NCI-H526 treated with DMSO at 0.1 percent for 48 hours (cell line): ENCODE measurements at places on chromosomes 4 and X.

- no peak for DNase-seq
These were observed 106.5 kb downstream of the SOWAHB start for GRCh38 chr4:76791479-76791878.

- no peak for DNase-seq
These were observed 2.5 kb upstream of the RXFP1 start for GRCh38 chr4:158519226-158519625.

GRCh38 chr4:139774759-139775487 lies 109.3 kb downstream of the MGST2 start:
- no peak for DNase-seq

DNA sequence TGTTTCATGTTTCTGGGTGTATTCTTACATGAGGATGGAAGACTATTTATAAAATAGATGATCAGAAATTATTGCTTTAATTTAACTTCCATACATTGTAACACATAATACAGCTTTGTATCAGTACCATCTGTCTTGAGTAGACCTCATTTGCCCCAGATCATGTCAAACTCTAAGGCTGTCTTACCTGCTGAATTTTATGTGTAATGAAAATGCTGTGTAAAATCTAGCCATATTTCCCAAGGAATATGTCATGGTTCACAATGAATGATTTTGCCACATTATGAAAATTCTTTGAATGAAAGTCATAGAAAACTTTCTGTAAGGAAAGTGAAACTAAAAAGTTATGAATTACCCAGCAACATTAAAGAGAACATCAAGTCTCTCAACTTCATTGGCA lies 7.4 kb downstream of the BDH2 start:
- no peak for DNase-seq
